M059J (cell line): ENCODE measurements at places on chromosomes 1 and 21.

- DNase-seq: peak; percentile 100
Measured at GRCh38 chr1:206503591-206504362, 3.6 kb upstream of the RASSF5 start.

- no peak for DNase-seq
Measured at GRCh38 chr1:65795311-65795710, 2.6 kb downstream of the PDE4B start.

GRCh38 chr1:200834383-200834782 is 38.4 kb upstream of the GPR25 start:
- no peak for DNase-seq

DNA sequence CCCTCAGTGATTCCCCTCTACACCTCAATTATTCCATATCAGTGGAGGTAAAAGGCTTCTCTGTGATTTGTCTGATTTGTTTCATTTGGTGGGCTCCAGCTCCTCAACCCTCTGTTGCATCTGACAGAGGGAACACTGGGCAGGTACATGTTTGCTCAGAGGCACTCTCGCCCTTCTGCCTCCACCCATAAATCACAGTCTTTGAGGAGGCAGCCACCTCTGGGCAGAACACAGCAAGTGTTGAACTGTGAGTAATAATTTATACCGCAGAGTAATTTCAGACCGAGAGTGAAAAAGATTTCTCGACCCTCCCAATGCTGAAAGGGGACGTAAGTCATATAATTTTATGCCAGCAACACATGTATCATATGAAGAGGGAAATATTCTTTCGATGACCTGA is 330.1 kb upstream of the PBX1 start:
- DNase-seq: no peak
